ENCODE measurements at places on chromosomes 4 and X.

DNA sequence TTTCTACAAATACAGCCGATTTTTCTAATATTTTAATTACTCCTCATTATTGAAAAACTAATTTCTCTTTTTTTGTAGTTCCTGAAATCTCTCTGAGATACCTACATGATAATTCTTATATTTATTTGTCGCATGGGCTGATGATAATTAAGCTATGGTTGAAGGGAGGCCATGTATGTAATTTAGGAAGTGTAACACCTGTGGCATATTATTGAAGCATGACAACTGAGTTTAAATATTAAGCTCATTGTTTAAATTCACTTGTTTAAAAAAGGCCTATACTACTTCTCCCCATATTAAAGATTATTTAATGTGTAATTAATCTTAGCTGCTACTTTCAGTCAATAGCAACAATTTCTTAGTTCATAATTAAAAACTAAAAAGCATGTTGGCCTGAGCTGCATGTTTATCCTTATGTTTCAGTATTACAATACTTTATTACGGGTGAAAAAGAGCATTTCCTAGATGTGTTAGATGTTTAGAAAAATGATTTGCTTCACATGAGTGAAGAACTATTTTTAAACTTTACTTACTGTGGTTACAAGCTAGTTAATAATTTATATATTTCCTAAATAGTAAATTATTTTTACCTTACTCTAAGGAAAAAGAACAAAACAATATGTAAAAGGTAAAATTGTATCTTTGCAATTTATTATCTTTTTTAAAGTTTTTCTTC lies 122.4 kb downstream of the RAP1GDS1 start:
- no peak for DNase-seq

- no peak for DNase-seq
Observed at GRCh38 chr4:7668826-7669225, 234.1 kb upstream of the PSAPL1 start.

- no peak for DNase-seq
Observed at GRCh38 chrX:41055740-41056139, 29.5 kb upstream of the USP9X start.

DNA sequence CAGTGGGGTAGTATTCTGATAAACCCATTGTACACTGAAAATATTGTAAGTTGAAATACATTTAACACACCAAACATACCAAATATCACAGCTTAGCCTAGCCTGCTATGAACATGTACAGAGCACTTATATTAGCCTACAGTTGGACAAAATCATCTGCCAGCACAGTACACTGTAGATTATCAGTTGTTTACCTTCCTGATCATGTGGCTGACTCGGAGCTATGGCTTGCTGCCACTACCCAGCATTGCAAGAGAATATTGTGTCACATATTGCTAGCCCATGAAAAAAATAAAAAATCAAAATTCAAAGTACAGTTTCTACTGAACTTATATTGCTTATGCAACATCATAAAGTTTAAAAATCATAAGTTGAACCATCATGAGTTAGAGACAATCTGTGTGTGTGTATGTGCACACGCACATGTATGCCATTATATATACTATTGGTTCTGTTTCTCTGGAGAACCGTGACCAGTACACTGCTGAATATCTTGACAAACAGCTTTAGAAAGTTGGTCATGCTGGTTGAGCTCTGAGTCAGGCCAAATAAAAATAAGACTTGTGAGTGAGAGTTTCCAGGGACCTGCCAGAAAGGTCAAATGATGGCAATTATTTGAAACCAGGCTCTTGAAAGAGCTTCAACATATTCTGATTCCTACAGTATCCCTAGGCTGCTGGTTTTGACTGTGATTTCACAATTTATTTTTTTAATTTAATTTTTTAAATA lies 238.5 kb downstream of the PRR32 start:
- no peak for DNase-seq

- DNase-seq: no peak
Observed at GRCh38 chrX:9434051-9434550, 30.8 kb upstream of the TBL1X start.

GRCh38 chrX:153381684-153382532 lies 19.2 kb downstream of the PNMA6E start:
- no peak for DNase-seq

- no peak for DNase-seq
Observed at GRCh38 chrX:151801980-151802379, 67.4 kb downstream of the CNGA2 start.

DNA sequence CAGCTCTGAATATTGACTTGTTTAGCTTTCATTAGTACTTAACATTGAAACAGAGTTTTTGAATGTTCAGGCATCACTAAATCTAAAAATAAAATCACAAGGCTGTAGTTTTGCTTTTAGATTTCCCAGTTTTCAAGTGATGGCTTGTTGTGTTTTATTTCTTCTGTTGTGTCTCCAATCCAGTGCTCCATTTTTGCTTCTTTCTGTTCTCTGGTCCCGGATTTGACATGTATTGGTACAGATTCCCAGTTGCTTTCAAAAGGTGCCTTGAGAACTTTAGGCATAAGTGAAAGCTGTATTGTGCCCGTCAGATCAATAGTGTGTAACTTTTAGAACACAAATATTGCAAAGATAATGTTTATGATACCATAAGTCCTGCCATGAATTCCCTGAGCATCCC lies 53.2 kb downstream of the ARHGAP10 start:
- no peak for DNase-seq

- no peak for DNase-seq
Observed at GRCh38 chrX:143623657-143624056, 12.2 kb downstream of the SLITRK4 start.

- DNase-seq: no peak
Observed at GRCh38 chr4:95732061-95732460, 107.8 kb upstream of the PDHA2 start.

GRCh38 chr4:16884673-16885460 lies 13.6 kb downstream of the LDB2 start:
- DNase-seq: no peak

- no peak for DNase-seq
Observed at GRCh38 chr4:170198747-170199146, 109.0 kb upstream of the AADAT start.

GRCh38 chr4:162461952-162462351 lies 298.2 kb upstream of the FSTL5 start:
- DNase-seq: no peak

- no peak for DNase-seq
Observed at GRCh38 chr4:16026160-16026761, 57.6 kb downstream of the PROM1 start.
